ENCODE measurements at places on chromosomes 2 and 18.

GRCh38 chr18:35183886-35184285, 56.9 kb upstream of the ZNF397 start:
- no peak for DNase-seq

- DNase-seq = no peak
These were observed 82.3 kb downstream of the PXDN start for GRCh38 chr2:1661891-1662605.

DNA sequence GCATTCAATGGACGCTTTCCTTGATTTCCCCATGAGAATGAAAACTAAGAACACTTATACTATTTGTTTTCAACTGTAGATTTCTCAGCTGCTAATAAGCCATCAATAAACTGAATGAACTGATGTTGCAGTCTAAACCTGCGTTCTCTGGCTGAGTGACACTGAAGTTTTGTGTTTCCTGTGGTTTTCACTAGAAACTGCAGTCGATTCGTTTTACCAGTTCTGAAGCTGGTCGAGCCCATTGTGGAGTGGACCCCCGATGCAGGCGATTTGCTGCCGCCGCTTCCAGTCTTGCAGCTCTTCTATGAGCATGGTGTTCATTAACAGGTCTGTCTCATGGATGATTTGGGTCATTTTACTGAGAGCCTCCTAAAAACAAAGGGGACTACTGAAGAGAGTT, 50.6 kb upstream of the STAT1 start:
- no peak for DNase-seq

DNA sequence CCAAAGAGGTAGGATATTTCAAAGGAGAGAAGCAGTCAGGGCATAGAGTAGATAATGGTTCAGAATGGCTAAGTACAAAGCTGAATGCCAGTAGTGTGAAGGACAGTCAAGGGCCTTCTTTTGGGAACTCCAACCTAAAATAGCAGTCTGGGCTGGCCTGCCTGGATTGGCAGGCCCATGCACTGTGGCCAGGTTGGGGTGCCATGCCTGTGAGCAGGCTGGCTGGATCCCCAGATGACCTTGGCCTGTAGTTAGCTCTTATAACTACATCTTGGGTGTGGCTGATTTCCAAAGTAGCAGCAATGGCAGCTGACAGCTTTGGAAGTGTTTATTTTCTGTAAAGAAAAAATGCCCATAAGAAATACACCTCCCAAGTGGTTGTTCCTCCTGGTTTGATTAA, 51.5 kb upstream of the ITGB6 start:
- DNase-seq = no peak
